ENCODE measurements at places on chromosomes 4 and X.
A peak's percentile ranks its signal among the peaks of the same experiment; 100 is the strongest.

GRCh38 chr4:126372634-126373033, 1057.9 kb downstream of the FAT4 start:
- DNase-seq = no peak

DNA sequence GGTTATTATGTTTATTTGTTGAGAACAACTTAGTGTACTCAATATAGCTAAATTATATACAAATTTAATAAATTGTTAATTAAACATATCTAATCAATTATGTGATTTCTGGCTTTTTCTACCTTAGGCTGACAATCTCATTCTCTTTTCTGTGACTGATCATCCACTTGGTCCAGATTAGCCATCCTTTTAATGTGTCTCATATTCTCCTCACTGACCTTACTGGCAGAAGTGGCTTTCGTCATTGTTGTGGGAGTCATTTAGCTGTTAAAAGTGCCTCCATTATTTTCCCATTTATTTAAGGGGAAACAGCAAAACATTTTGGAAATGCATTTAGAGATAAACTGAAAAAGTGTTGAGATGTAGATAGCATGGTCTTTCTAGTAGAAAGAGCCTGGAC, 172.2 kb downstream of the CCSER1 start:
- DNase-seq = no peak

- no peak for DNase-seq
Observed at GRCh38 chr4:52058275-52058674, 7.2 kb downstream of the SPATA18 start.

- DNase-seq = no peak
Observed at GRCh38 chr4:187451776-187452175, 543.8 kb upstream of the ZFP42 start.

DNA sequence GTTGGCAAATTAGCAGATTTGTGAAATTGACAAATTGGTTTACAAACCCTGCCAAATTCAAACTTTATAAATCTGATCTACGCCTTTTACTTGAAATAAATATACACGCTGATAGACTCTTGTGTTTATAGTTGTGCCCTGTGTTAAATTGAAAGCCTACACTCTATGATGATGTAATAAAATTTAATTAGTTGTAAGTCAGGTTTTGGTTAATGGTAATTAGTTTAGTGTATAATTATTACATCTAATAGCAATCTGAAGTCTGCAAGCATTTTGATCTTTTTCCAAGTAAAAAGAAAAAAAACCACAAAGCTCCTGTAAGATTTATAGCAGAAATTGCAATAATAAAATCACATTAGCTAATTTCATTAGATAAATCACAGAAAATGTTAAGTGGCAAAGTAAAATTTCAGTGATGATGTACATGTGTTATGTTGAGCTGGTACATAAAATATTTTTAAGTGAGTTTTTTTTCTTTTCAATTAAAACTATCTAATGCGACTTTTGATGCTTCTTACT, 72.7 kb upstream of the TENM3 start:
- DNase-seq = no peak

DNA sequence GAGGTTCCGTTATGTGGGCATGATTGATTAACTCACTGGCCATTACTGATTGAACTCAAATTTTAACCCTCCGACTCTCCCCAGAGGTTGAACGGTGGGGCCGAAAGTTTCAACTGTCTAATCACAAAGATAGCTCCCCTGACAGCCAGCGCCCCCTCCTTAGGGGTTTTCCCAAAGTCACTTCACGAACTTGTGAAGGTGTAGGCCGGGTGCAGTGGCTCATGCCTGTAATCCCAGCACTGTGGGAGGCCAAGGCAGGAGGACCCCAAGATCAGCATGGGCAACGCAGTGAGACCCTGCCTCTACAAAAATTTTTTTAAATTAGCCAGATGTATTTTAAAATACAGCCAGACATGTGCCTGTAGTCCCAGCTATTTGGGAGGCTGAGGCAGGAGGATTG, 39.8 kb upstream of the RBM47 start:
- no peak for DNase-seq

DNA sequence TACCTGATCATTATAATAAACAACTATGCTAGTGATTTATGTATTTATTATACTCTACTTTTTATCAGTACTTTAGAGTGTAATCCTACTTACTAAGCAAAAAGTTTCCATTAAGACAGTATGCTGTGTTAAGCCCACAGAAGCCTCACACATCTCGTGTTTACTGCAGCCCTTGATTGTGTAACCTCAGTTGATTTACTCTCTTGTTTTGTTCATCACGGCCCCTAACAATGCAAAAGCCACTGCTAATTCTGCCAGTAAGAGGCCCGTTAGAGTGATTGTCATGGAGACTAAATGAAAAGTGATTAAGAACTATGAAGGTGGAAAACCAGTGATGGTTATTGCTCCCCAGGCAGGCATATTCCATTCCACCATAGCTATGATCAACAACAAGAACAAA, 436.2 kb downstream of the SPOCK3 start:
- no peak for DNase-seq

- DNase-seq = peak; percentile 28
Observed at GRCh38 chrX:134537179-134537955, 77.4 kb downstream of the HPRT1 start.

GRCh38 chr4:186644737-186645261, 78.9 kb downstream of the FAT1 start:
- no peak for DNase-seq

DNA sequence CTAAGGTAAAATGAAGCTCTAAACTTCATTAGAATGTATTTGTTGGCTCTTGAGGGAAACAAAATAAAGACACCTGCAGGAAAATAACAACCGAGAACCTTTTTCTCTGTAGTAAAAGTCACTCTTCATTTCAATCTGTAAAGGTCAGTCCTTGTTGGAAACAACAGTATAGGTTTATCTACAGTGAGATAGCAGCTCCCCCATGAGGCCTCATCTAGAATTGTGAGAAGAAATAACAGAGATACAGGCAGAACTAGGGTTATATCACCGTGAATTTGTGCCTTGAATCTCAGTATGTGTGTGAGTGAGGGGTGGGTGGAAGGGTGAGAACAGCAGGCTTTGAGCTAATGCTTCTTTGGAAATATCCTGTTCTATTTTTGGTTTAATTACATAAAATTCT, 107.8 kb upstream of the FMR1 start:
- peak; percentile 20 for DNase-seq

GRCh38 chrX:1546691-1547251, 9.8 kb upstream of the P2RY8 start:
- DNase-seq = peak; percentile 25

DNA sequence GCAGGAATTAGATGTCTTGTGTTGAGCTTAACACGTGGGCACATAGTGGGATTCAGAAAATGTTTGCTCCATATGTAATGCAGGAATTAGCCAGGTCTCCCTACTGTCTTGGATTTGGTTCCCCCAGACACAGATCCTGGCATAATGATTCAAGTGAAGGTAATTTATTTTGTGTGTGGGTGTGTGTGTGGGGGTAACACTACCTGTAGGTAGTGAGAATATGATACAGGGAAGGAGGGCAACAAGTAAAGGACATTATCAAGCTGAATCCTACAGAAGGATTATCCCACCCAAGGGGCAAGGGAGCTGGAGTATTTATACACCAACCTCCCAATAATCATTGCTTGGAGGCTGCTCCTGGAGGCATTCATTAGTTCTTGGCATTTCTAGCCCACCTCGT, 101.4 kb downstream of the NHS start:
- DNase-seq = no peak

DNA sequence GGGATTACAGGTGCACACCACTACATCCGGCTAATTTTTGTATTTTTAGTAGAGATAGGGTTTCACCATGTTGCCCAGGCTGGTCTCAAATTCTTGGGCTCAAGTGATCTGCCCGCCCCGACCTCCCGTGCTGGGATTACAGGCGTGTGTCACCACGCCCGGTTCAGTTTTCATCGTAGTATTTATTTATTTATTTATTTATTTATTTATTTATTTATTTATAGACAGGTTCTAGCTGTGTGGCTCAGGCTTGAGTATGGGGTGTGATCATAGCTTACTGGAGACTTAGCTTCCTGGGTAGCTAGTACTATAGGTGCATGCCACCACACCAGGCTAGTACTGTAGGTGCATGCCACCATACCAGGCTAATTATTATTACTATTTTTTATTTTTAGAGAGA, 64.1 kb upstream of the STOX2 start:
- DNase-seq = no peak
